ENCODE measurements at places on chromosomes 13 and 19.

DNA sequence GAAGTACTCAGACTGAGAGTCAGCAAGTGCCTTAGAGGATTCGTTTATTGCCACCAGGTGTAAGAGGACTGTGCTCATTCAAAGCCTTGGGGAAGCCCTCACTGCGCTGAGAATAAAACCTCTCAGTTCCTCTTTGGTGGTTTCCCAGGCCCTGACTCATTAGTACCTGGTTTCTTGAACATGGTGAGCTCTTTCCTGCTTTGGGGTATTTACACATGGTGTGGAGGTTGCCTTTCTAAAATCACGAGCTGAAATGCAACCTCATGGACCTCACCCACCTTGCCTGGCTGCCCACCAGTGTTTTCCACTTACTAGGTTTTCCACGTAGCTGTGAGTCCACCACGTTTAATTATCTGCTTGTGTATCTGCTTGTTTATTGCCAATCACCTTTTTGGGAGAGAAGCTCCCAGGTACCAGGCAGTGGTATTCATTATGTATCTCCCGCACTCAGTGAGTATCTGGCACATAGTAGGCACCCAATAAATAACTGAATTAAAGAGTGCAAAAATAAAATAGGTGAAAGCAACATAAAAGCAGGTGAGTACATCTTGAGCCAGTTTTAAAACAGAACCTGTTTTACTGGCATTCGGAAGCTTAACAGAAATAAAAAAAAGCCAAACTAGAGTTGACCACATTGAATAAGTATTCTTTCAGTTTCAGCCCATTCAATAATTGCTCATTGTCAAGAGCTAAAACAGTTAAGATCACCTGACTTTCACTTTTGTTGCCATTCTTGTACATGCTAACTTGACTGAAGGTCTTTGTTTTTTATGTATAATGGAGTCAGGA lies 533.0 kb downstream of the MYO16 start:
- DNase-seq: peak; percentile 26

GRCh38 chr13:24452044-24452443 lies 60.5 kb downstream of the PARP4 start:
- no peak for DNase-seq

DNA sequence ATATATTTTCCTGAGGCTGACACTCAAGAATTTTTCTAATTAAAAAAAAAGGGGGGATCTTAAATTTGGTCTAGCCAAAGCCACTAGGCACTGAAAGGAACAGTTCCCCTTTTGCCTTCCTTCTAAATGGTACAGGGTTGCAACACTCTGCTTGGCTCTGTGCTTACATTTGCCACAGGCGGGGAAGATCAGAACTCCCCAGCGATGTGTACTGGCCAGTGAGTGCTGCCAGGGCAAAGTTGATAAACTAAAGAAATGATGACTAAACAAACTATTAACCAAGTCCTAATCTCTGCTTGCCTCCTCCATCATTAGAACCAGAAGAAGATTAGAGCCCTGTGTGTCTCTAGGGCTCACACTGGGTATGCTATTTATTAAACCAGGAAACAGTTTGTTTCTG lies 75.3 kb upstream of the SCEL start:
- no peak for DNase-seq

GRCh38 chr19:19506592-19506991 lies 8.8 kb downstream of the TSSK6 start:
- DNase-seq: no peak

GRCh38 chr19:19101540-19101939 lies 36.7 kb downstream of the TMEM161A start:
- DNase-seq: no peak

DNA sequence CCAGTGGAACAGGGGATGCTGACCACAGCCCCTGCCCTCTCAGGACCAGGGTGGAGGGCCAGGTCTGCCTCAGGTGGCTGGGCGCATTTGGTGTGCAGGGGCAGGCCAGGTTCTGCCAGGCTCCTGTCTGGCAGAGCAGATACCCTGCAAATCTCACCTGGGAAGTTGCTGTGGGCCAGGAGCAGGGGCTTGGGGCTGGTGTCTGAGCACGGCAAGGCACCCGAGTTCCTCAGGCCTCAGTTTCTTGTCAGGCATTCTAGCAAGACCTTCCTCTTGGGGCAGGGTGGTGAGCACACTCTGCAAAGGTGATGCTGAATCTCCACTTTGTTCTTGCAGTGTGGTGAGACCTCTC lies 1.1 kb downstream of the CRTC1 start:
- DNase-seq: no peak

DNA sequence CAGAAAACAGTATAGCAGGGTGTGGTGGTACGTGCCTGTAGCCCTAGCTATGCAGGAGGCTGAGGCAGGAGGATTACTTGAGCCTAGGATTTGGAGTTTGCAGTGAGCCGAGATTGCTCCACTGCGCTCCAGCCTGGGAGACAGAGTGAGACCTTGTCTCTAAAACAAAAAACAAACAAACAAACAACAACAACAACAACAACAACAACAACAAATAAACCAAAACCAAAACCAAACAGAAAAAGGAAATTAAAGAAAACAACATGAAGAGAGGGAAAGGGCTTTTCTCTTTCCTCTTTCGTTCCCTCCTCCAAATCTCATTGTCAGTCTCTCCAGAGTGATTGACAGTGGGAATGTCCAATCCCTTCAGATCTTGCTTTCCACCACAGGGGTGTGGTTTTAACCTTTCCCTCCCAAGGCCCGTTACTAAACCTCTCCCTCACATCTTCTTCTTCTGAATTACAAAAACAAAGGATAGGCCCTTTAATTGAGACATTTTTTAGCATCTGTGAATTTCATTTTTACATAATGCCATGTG lies 341.2 kb downstream of the HS6ST3 start:
- no peak for DNase-seq

DNA sequence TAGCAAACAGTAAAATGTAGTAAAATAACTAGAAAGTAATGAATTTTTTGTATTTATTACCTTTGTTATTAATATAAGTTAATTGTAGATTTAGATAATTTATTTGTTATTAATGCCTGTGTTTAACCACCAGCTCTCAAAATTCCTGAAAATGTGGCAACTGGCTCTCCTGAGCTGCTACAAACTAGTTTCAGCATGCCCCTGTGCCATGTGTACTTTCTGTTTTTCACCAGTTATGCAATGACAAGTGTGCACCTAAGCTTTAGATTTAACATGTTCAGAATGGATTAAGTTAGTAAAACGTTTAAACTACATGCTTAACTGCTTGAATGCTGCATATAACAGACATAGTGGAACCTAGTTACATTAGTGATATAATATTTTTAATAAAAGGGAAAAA lies 88.1 kb downstream of the POSTN start:
- no peak for DNase-seq

GRCh38 chr19:12833738-12834565 lies 427 bp downstream of the RTBDN start:
- DNase-seq: no peak

DNA sequence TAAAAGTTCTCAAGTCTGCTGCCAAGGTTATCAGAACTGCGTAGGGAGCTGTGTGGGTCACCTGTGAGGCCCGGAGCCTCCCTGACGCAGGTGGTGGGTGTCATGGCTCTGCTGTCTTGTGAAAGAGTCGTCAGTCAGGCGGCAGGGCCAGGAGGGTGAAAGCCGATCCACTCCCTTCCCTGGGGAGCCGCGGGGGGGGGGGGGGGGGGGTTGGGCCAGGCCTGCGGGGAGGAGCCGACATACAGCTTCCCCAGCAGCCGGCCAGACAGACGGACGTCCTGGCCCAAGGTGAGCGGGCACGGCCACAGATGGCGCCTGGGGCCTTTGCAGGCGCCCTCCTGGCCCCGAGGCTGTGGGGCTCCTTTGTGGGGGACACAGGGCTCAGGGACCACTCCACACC lies 12.4 kb downstream of the SBNO2 start:
- peak; percentile 34 for DNase-seq

DNA sequence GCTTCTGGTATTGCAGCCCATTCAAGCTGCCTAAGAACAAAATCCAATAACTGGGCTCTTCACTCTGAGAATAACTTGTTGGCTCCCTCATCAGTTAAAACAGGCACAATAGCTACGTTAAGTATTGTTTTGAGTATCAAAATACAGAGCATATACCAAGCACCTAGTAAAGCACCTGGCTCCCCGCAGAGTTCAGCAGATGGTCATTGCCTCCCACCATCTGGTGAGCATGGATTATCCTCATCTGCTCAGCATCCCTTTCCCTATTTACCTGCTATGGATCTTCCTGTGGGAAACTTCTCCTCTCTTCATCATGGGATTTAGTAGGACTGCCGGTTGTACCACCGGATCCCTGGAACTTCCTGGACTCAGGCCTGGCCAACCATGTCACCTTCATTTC lies 199.2 kb upstream of the MAB21L1 start:
- DNase-seq: no peak

GRCh38 chr19:29495091-29495490 lies 30.7 kb upstream of the VSTM2B start:
- DNase-seq: no peak

GRCh38 chr13:32320528-32320927 lies 5.2 kb downstream of the BRCA2 start:
- no peak for DNase-seq

GRCh38 chr19:1082165-1082927 lies 12.8 kb downstream of the POLR2E start:
- DNase-seq: peak; percentile 98
